NCI-H2081 (cell line): ENCODE measurements at places on chromosomes 2 and 18.

- DNase-seq, result no peak
Measured at GRCh38 chr2:185484602-185485001, 254.0 kb upstream of the FSIP2 start.

- DNase-seq, result peak; percentile 46
Measured at GRCh38 chr2:172806493-172806892, 70.8 kb downstream of the RAPGEF4 start.

DNA sequence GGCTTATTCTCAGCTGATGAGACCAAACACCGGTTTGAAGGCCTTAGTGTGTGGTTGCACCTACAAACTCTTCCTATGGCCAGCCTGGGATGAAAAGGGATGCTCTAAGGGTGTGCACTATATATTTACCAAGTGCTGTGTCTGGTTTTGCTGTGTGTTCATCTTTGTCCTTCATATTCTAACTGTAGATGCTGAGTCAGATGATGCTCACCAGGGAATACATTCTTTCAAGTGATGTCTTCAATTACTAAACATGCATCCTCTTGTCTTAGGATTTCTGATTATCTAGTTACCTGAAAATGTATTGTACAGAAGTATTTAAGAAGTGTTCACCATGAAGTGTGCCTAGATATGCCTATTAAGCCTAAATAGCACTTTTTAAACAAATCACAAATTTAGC lies 1111.6 kb upstream of the ZEB2 start:
- no peak for DNase-seq

DNA sequence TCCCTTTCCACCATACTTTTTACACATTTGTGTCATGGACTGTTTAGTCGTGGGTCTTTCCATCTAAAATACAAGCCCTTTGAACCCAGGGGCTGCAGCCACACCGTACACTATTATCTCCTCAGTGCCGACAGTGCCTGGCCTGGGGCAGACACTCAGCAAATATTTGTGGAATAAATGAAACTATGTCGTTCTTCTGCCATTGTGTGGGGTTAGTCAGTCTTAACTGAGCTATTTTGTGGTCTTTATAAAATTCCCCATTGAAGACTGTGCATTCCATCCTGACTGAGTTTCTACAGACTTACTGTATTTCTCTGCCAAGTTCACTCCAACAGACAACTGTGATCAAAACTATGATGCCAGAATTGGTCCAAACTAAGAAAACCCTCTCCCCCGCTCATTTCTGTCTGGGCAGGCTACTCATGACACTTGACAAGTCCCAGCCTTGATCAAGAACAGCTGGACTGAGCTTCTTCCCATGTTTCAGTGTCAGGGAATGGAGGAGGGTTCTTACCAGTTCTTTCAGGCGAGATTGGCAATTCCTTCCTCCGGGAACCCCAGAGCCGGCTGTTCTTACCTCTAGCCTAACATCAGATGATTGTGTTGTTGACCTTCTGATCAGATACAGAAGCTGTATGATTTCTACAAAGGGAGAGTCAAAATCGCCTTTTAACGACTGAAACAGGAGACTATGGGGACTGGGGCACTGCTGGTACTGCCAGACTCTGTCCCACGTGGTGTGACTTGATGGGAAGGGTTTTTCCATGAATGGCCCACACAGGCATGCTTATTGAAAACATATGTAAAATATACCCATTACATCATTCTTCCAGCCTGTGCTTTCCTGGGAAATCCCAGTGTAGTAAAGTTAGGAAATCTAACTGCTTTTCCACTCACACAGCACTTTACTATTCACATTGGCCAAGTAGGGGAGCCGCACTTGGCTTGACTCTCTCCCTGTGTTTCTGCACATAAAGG lies 77.4 kb upstream of the NPAS2 start:
- DNase-seq, result no peak

DNA sequence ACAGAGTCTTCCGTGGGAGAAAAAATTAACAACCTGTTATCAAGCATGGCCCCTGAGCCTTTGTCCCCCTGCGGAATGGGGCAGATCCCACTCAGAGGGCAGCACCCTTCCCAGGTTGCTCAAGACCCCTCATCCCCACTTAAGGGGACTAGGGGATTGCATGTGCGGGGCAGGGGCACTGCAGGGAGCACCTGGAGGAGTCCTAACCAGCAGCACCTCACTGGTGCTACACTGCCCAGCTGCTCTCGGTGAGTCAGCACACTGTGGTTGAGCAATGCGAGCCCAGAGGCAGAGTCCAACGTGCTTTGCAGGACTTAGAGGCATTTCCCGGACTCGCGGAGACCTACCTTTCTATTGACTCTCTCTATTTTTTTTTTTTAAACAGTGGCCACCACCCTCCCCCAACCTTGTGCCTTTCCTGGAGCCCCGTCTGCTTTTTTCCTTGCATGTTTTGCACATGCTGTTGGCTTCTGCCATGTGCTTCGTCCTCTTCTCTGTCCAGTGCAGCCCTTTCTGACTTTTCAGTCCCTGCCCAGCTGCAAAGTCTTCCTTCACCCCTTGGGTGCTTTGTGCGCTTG lies 74.0 kb downstream of the IL1R2 start:
- no peak for DNase-seq

- no peak for DNase-seq
Measured at GRCh38 chr2:235591921-235592320, 98.1 kb downstream of the AGAP1 start.

DNA sequence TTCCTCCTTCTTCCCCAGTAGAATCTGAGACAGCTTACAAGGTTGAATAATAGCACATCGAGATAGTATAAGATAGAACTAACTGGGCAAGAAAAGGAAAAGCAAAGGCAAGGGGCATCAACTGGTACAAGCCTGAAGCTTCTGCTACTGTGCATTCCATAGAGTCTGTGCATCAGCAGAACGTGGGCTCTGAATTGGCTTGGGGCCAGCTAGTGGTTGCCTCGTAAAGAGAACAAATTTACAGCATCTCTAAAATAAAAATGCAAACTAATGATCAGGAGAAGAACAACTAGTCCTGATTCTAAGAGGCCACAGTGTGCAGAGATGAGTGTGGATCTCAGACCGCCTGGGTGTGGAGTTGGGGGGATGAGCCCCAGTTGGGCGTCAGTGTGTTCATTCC lies 36.6 kb downstream of the UPP2 start:
- no peak for DNase-seq

GRCh38 chr2:81648370-81648769 lies 1343.8 kb upstream of the LRRTM1 start:
- no peak for DNase-seq

- DNase-seq, result no peak
Measured at GRCh38 chr18:36376361-36376760, 78.8 kb downstream of the FHOD3 start.

DNA sequence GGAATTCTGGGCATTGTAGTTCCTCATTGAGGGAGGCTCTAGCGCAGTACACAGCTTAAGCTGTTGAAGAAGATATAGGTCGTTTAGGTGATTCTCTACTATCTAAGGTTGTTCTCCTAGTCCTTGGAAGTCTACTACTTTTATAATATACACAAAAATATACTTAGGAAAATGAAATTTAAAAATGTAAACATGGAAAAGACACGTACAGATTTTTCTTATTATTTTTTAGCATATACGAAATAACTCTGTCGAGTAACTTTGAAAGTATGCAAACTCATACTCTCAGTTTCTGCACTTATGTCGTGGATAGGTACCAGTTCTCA lies 272 bp upstream of the FASTKD1 start:
- DNase-seq, result no peak

- no peak for DNase-seq
Measured at GRCh38 chr2:216436383-216436782, 24.1 kb downstream of the SMARCAL1 start.

- no peak for DNase-seq
Measured at GRCh38 chr2:70733646-70734180, 34.3 kb downstream of the ADD2 start.

DNA sequence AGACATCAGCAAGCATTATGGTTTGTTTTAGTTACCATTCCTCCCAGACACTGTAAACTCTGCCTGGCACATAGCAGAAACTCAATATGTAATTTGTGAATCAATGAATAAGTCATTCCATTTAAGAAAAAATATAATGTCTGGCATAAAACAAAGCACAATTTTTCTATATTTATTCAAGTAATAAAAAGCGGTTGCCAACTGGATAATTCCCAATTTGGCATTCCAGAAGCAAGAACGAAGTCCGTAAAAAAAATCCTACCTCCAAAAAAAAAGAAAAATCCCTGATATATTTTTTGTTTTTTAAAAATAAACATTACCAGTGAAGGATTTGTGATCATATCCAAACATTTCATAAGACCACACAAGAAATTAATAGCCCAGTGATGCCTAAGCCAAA lies 351.3 kb upstream of the LRRTM4 start:
- DNase-seq, result no peak

GRCh38 chr2:241112046-241112445 lies 10.0 kb upstream of the MTERF4 start:
- no peak for DNase-seq

GRCh38 chr18:80238651-80239260 lies 8.6 kb downstream of the PARD6G start:
- no peak for DNase-seq

- DNase-seq, result no peak
Measured at GRCh38 chr2:28522481-28522880, 26.6 kb downstream of the PLB1 start.

- no peak for DNase-seq
Measured at GRCh38 chr2:102463160-102463559, 9.9 kb upstream of the SLC9A4 start.

DNA sequence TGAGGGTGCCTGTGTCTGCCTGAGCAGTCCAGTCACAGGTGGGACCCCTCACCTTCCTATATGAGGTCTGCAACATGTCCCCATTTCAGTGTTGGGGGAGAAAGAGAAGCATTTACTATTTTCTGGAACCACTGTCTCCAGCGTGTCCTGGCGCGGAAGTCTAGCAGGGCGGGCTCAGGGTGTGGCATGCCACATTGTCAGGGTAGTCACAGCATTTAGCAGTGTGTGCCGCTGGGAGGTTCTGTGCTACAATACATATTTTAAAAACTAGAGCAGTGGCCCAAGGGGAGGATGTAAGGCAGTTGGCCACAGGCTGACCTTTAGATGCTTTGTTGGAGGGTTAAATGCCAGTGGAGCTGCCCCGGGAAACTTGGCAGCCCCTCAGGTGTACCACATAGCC lies 12.5 kb downstream of the UBE2F start:
- DNase-seq, result no peak

DNA sequence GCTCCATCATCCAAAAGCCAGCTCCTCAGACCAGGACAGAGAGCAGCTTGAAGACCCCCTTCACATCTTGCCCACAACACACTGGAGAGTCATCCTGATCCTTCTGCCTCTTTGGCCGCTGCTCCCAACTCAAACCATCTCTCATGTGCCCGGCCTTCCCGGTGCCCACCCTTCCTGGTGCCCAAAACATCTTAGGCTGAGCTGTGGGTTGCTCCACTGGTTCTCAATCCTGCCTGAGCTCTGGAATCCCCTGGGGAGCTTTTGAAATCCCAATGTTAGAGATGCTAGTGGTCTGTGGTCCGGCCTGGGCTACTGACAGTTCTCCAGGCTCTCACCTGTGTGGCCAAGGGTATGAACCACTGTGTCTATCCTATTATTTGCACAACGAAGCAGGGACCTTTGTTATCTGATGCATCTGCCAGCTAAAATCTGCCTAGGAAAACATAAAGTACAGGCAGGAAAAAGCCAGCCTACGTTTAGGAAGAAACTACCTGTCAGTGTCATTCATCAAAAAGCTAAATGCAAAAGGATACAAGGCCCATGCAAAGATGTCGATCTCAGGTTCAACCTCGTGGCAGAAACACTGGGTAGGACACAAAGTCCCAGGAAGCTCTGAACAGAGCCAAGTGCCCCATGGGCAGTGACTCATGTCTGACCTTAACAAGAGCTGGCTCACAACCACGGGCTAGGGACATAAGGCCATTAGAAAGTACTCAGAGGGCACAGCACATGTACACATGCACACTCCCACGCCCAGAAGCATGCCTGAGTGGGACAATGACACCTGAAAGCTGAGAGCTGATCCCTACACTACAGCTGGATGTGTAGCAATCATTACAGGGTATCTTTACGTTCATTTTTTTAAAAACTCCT lies 30.8 kb downstream of the TBC1D8 start:
- no peak for DNase-seq

- DNase-seq, result no peak
Measured at GRCh38 chr2:45289997-45290709, 280.9 kb upstream of the SIX2 start.

- DNase-seq, result no peak
Measured at GRCh38 chr18:51575171-51575570, 377.7 kb upstream of the MEX3C start.

GRCh38 chr18:2411381-2411960 lies 159.8 kb downstream of the METTL4 start:
- DNase-seq, result no peak

GRCh38 chr18:31624892-31625640 lies 33.4 kb downstream of the TTR start:
- no peak for DNase-seq

- no peak for DNase-seq
Measured at GRCh38 chr2:128710729-128711128, 392.1 kb upstream of the HS6ST1 start.

GRCh38 chr2:157748371-157749142 lies 119.9 kb upstream of the ACVR1C start:
- no peak for DNase-seq

GRCh38 chr2:135744760-135745314 lies 3.2 kb downstream of the UBXN4 start:
- peak; percentile 22 for DNase-seq

- DNase-seq, result no peak
Measured at GRCh38 chr18:61748004-61748403, 144.8 kb downstream of the RNF152 start.

DNA sequence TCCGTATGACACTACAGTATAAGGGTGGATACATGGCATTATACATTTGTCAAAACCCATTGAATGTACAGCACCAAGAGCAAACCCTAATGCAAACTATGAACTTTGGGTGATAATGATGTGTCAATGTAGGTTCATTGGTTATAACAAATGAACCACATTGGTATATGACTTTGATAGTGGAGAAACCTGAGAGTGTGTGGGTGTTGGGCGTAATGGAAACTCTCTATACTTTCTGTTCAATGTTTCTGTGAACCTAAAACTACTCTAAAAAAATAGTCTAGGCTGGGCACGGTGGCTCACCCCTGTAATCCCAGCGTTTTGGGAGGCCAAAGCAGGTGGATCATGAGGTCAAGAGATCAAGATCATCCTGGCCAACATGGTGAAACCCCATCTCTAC lies 6.5 kb upstream of the ACTG2 start:
- DNase-seq, result no peak

DNA sequence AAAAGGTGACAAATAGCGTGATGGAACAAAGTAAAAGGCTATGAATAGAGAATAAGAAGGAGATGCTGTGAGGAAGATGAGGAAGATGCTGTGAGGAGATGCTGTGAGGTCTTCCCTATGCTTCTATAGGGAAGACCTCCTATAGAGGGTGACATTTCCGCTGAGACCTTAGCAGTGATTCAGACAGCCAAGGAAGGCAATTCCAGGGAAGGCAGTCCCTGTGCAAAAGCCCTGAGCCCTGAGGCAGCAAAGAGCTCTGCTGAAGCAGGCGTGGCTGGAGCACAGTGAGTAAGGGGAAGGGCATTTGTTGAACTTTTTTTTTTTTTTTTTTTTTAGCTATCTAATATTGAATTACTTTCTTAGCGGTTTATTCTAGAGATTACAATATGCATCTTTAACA lies 142.7 kb upstream of the FOSL2 start:
- no peak for DNase-seq

GRCh38 chr2:37786854-37787253 lies 115.4 kb upstream of the CDC42EP3 start:
- peak; percentile 90 for DNase-seq

GRCh38 chr2:152054593-152054992 lies 44.3 kb downstream of the CACNB4 start:
- DNase-seq, result no peak
